ENCODE measurements at places on chromosomes 1 and 21.

GRCh38 chr1:174761901-174762585, 237.7 kb upstream of the CACYBP start:
- no peak for DNase-seq

DNA sequence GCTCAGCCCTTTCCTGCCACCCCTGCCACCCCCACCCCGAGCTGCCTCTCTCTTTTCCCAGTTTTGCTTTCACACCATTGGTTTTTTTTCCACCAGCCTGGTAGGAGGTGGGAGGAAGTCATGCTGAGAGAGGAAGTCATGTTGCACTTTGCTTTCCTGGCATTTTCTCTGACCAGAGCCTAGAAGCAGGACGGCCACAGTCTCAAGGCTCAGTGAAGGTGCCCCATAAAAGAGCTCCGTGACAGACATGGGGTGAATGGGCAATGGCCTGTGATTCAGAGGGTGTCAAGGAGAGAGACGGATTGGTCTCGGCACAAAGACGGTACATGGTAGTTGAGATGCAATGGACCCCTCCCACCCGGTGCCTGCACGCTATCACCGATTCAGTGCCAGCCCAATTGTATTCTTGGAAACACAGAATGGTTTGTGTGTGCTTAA, 42.1 kb upstream of the DMRTB1 start:
- no peak for DNase-seq

GRCh38 chr1:1349256-1350012, at the start of gene DVL1:
Gene DVL1, minus strand, starts transcription at chr1:1349418. Its CDS starts 353 bp downstream, at chr1:1349065.
- DNase-seq: peak; percentile 93

DNA sequence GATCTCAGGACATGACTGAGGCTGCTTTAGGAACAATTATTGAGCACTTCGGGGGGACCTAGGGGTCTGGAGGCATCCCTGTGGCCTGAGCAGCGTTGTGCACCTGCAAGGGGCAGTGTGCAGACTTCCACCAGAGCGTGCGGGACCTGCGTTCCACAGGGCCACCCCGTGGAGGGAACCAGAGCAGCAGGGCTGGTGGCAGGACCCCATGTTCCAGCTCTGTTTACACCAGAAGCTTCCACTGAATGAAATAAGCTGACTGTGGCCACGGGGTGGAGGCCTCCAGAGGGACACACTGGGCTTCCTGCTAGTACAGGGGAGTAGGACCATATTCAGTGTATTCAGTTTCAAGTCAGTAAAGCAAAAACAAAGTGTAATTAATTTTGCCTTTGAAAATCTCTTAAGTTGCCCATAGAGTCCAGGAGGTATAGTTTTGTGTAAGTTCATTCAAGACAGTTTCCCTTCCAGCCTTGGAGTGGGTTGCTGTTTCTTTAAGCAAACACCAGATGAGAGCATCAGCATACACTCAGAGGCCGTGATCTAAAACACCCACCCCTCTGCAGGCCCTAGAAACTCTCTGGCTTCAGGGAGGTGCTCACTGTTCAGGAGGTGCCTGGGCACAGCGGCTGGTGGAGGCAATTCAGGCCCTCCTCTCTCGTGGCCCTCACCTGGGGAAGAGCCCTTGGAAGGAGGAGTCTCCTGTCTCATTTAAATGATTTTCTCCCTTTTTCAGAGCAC, 16.6 kb downstream of the SLC1A7 start:
- DNase-seq: no peak

GRCh38 chr21:19461481-19462205, 1058.1 kb upstream of the TMPRSS15 start:
- DNase-seq: no peak

DNA sequence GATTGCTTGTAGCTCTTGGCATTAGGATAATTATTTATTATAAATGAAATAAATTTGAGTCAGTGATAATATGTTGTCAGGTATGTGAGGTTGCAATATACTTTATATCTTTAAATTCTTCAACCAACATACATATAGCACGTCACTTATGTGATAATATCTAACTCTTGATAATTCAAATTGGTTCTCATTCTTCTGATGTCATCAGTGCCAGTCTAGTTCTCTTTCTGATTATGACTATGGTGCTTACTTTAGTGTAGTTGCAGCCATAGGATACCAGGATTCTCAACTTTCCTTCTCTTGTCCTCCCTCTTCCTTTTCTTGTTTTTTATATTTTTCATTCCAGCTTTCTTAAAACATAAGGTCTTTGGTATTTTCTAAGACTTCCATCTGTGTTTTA, 34.8 kb upstream of the ATP6V1G3 start:
- no peak for DNase-seq

- DNase-seq: no peak
These were observed 81.9 kb upstream of the PRRC2C start for GRCh38 chr1:171403393-171403792.

GRCh38 chr1:39205781-39206464, 1.4 kb downstream of the MACF1 start:
- no peak for DNase-seq

DNA sequence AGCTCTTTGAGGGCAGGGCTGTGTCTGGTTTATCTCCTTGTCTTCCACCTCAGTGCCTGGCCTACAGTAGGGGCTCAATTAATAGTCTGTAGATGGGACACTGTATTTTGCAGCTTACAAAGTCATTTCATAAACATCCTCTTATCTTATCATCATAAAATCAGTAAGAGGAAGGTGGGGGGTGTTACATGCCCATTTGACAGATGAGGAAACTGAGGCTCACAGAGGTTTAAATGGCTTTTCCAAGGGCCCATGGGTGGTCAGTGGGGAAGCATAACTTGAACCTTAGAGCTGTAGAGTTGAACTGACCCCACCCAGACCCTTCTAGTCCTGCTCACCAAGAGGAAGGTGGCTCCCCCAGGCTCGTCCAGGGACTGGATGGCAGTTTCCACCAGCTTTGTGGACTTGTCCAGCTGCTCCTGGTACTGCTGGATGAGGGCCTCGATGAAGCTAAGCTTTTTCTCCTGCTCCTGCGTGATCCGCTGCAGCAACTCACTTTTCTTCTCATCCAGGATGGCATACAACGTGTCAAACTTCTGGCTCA, 9.3 kb downstream of the TRIM63 start:
- DNase-seq: no peak

GRCh38 chr1:97906567-97907241, 14.1 kb downstream of the DPYD start:
- no peak for DNase-seq

- no peak for DNase-seq
These were observed 183.9 kb downstream of the TOMM20 start for GRCh38 chr1:234944439-234945344.

DNA sequence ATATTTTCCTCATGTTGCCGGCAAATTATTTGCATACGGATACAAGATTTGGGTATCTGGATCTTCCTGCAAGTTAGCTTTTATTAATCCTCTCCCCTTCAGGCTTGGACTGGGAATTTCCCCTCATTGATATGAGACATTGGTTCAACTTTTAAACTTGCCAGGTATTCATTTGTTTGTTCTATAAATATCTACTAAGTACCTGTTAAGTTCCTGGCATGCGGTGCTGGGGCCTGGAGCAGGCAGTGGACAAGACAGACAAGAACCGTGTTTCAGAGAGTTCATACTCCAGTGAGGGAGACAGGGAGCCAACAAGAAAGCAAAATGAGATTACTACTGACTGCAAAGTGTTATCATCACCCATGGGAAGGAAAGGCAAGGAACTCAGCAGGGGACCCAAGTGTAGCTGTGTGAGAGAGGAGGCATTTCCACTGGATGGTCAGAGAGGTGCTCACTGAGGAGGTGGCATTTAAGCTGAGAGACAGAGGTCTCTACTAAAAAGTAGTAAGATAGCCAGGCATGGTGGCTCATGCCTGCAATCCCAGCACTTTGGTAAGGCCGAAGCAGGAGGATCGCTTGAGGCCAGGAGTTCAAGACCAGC, 39.1 kb upstream of the FHAD1 start:
- no peak for DNase-seq

GRCh38 chr1:208631092-208631491, 386.9 kb upstream of the PLXNA2 start:
- no peak for DNase-seq

DNA sequence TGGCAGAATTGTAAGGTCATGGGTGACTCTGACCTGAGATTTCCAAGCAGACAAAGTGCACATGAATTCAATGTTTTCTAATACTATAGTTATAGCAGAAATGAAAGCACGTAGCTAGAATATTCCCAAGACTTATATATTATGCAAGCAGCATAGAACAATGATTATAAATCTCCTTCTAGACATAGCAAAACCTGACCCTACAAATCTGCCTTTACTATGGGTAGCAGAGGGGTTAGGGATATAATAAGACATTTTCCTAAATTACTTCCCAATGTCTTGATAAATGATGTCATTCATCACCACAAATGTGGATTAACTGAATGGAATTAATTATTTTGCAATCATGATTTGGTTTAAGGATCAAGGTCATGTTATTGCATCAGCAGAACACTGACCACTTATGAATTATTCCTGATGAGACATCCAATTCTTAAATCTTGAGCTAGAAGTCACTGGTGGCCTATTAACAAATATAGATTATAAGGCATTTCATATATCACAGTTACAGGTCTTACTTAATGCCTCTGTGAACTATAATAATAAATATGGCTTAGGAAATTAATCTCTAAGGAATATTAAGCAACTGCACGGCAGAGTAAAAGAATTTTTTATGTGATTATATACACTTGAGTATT, 776.6 kb downstream of the AMY1C start:
- DNase-seq: no peak

DNA sequence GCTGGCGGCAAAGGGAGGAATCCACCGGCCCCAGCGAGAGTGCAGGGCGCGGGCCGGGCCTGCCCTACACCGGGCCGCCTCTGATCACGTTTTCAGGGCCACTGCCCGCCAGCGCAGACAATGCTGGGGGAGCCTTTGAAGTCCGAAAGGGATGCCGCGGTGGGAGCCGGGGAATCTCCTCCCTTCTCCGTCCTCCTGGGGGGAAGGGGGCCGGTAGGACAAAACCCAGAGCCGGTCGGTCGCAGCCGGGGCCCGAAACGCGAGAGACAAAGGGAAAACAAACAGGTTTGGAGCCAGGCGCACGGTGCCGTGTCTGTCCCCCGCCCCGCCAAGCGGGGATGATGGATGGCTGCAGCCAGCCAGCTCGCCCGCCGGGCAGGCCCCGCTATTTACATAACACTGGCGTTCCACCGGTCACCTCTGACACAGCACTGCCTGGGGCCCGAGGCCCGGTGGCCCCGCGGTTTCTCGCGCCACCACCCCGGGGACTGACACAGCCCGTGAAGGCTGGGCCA, 92.0 kb downstream of the CASZ1 start:
- DNase-seq: no peak

DNA sequence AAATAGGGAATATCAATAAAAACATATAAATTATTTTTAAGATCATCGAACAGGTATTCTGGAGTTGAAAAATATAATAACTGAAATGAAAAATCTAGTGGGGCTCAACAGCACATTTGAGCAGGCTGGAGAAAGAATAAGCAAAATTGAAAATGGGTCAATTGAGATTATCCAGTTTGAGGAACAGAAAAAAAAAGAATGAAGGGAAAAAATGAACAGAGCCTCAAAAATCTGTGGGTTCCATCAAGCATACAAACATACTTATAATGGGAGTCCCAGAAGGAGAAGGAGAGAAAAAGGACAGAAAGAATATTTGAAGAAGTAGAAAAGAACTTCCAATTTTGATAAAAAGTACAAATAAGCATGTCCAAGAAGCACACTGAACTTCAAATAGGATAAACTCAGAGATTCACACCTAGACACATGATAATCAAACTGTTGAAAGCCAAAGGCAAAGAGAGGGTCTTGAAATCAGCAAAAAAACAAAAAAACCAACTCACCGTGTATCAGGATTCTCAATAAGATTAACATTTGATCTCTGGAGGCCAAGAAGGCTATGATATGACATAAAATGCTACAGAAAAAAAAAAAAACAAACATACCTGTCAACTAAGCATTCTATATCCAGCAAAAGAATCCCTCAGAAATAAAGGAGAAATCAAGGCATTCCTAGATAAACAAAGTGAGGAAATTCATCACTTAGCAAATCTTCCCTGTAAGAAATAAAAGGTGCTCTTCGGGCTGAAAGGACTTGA, 5.4 kb upstream of the COQ8A start:
- no peak for DNase-seq

GRCh38 chr1:243926803-243927245, 76.8 kb upstream of the AKT3 start:
- DNase-seq: no peak

- no peak for DNase-seq
These were observed 12.4 kb upstream of the SRARP start for GRCh38 chr1:15991427-15992186.

DNA sequence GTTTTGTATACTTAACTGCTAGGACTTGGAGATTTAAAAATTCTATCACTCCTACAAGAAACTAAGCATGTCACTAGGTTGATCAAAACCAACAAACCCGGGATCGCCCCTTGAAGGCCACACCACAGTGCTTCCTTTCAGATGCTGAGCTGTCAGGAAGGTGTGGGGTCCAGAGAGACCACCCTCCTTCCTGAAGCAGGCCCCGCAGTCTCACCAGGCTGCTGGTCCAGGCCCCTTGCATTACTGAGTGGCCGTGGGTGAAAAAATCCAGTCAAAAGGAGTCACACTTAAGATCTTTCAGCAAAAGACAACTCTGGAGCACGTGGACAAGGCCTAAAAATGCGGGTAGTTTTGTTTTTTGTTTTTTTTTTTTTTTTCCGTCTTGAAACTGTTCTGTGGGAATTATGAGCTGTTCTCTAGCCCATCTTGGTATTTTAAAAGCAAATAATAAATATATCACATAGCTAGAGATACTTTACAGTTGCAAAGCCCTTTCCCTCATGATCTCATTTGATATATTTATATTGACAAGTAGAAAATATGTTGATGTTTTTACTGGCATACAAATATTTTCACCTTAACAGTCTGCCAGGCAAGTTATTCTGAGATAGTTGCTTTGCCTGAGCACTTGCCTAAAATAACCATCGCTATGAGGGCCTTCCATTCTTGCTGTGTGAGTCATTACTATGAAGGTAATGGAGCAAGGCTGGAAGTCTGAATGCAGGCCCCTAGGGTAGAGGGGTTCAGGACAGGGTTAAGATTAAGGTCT, 73.1 kb upstream of the EDEM3 start:
- no peak for DNase-seq

GRCh38 chr1:59071289-59071688, 225.6 kb upstream of the FGGY start:
- no peak for DNase-seq

DNA sequence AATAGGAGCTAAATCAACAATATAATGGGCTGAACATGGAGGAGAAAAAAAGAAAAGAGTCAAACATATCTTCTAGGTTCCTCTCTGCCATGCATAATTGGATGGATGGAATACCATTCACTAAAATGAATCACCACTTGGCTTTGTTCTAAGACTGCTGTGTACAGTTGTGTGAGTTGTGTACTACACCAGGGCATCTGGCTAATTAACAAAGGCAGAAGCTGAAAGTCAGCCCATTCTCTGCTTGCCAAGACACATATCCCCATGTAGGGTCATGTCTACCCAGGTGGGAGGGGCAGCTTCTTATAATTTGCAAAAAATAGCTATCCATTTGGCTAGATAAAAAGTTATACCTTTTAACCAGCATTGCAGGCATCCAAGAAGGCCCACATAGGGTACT, 21.0 kb downstream of the JUN start:
- no peak for DNase-seq

GRCh38 chr1:86461482-86461881, 7.2 kb upstream of the CLCA1 start:
- no peak for DNase-seq

- peak; percentile 65 for DNase-seq
These were observed 772 bp downstream of the UCK2 start for GRCh38 chr1:165828103-165828668.

Data from GM12892 (cell line).